CD4-positive, alpha-beta T cell treated with Interleukin-21 for 1 hour (primary cell): ENCODE measurements at places on chromosomes 6 and 20.

- DNase-seq: peak; percentile 93
Measured at GRCh38 chr6:106097411-106098231, 11.5 kb downstream of the PRDM1 start.

- DNase-seq: no peak
Measured at GRCh38 chr6:24233813-24234442, 107.9 kb downstream of the NRSN1 start.

DNA sequence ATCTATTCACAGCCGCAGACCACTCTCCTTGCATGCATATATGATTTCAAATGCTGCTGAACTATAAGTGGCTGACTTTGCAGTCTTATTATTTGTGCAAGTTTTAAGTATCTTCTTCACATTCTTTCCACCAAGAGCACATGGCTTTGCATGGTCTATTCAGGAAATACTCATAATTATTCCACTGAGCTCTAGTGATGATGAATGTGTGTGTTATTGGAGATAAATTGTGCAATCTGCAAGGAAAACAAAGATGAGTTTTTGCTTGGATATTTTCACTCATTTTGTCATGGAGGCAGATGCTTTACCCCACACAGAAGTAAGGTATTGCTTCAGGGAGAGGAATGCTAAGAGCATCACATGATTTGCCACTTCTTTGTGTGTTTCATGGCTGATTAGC lies 764.6 kb downstream of the TBC1D32 start:
- no peak for DNase-seq

DNA sequence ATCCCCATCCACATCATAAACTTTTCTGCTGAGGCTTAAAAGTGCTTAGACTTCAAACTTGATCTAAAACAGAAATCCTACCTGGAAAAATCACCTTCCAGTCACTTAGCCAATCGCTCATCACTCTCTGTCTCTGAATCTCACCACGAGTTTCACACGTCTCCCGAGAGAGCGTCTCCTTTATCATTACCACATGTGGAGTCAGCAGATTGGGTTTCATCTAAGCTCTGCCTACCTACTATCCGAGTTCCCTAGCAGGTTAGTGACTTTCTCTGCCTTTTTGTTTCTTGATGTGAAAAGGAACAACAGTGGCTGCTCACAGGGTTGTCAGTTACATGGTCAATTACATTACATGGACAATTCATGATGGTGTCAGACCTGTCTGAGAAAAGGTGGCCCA lies 286.2 kb downstream of the ESR1 start:
- DNase-seq: no peak

GRCh38 chr6:125301435-125302391 lies at the start of gene HDDC2:
Gene HDDC2 (minus strand): TSS chr6:125301967. CDS start chr6:125301932, 35 bp downstream.
- peak; percentile 47 for DNase-seq

DNA sequence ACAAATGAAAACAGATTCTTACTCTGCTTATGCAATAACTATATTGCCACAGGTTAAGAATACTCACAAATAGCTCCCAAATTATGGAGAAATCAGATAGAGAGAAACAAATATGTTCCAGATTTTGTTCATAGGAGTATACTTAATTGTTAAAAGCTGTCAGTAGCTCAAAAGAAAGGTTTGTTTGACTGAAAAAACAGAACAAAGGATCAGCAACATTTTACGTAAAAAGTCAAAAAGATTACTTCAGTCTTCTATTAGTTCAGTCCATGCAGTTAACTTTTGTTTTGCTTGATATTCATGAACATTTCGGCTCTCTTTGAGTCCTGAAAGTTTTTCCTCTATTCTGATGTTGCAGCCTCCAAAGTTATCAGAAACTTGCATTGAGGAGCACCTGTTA lies 13.4 kb upstream of the NANP start:
- no peak for DNase-seq

- no peak for DNase-seq
Measured at GRCh38 chr6:41736186-41736733, 852 bp upstream of the TFEB start.

GRCh38 chr6:76719449-76719848 lies 647.0 kb upstream of the IMPG1 start:
- DNase-seq: no peak

- DNase-seq: no peak
Measured at GRCh38 chr6:147133669-147134068, 70.5 kb upstream of the STXBP5 start.

DNA sequence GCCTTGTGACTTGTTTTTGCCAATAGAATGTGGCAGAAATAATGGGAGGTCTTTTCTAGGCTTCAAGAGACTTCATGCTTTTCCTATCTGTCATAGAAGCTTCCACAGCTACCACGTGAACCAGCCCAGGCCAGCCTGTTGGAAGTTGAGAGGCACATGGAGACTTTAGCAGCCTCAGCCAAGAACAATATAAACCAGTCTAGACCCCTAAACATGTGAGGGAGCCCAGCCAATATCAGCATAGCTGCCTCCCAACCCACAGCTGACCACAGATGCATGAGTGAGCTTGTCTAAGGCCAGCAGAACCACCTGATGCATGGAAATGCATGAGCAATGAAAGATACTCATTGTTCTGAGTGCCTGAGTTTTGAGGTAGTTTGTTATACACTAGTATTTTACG lies 540.7 kb upstream of the BTBD3 start:
- DNase-seq: no peak

DNA sequence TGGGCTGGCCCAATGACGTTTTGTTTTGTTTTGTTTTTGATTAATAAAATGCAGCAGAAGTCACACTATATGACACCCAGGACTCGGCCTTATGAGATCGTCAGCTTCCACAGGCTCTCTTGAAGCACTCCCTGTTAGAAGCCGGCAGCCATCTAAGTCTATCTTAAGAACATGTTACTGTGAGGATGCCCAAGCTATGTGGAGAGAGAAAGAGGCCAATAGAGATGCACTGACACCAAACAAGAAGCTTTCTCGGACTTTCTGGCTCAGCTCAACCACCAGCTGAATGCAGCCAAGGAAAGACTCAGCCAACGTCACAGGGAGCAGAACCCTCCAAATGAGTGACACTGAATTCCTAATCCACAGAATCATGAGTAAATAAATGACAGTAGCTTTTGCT lies 14.0 kb downstream of the SGK1 start:
- no peak for DNase-seq

GRCh38 chr6:92688342-92688741 lies 731.0 kb downstream of the EPHA7 start:
- no peak for DNase-seq

DNA sequence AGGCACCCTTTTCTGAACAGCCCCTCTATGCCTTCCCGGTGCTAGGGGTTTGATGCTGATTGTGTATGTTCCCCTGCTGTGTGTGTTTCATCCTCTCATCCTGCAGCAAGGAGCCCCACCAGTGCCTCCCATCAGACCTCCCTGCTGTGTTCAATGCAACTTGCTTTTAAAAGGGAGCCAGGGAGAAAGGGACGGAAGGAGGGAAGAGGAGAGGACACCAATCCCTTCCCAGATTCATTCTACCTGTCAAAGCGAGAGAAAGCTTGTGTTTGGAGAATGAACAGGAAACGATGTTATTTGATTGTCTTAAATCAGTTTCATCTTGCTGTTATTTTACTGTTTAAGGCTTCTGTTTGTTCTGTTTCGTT lies 259.2 kb downstream of the ADGB start:
- no peak for DNase-seq

- peak; percentile 25 for DNase-seq
Measured at GRCh38 chr6:167826896-167827582, at the start of gene AFDN. Gene AFDN (plus strand): TSS chr6:167826911. CDS start chr6:167827133, 222 bp downstream.
